Vein endothelial cell (primary cell): ENCODE measurements at places on chromosomes 1 and 21. TPM values are rescaled to one million over a fixed set of nuclear protein-coding genes. Genes with fewer than 3 reads are reported as not detected.

The HSD3B1 gene
- total RNA-seq, result not detected in 2 replicates

The GUCA2A gene
- not detected in 2 replicates for total RNA-seq

The DNAI4 gene
- 1.6 and 2.6 TPM in 2 replicates for total RNA-seq

The IVL gene
- not detected in 2 replicates for total RNA-seq

The CRP gene
- total RNA-seq, result 0.10 TPM in 1 of 2 replicates, not detected in the other

The PRR9 gene
- not detected in 2 replicates for total RNA-seq

The ZNF326 gene
- total RNA-seq, result 14.0 and 19.4 TPM in 2 replicates

The TSACC gene
- total RNA-seq, result 0.65 TPM in 1 of 2 replicates, not detected in the other

The CYP4A11 gene
- not detected in 2 replicates for total RNA-seq

The VAV3 gene
- total RNA-seq, result 18.6 and 21.2 TPM in 2 replicates

The TAS1R3 gene
- 0.38 and 0.65 TPM in 2 replicates for total RNA-seq

The SUSD4 gene
- not detected in 2 replicates for total RNA-seq

The DNASE2B gene
- total RNA-seq, result not detected in 2 replicates

The OR6K3 gene
- 0.19 TPM in 1 of 2 replicates, not detected in the other for total RNA-seq

The C1orf94 gene
- total RNA-seq, result not detected in 2 replicates

The FMOD gene
- 0.19 and 0.33 TPM in 2 replicates for total RNA-seq

The KRTAP19-1 gene
- not detected in 2 replicates for total RNA-seq

The RGS13 gene
- not detected in 2 replicates for total RNA-seq

The PMVK gene
- 5.8 and 6.5 TPM in 2 replicates for total RNA-seq

The OR2AK2 gene
- total RNA-seq, result 0.19 TPM in 1 of 2 replicates, not detected in the other
